ENCODE measurements at places on chromosomes 1 and 21.

DNA sequence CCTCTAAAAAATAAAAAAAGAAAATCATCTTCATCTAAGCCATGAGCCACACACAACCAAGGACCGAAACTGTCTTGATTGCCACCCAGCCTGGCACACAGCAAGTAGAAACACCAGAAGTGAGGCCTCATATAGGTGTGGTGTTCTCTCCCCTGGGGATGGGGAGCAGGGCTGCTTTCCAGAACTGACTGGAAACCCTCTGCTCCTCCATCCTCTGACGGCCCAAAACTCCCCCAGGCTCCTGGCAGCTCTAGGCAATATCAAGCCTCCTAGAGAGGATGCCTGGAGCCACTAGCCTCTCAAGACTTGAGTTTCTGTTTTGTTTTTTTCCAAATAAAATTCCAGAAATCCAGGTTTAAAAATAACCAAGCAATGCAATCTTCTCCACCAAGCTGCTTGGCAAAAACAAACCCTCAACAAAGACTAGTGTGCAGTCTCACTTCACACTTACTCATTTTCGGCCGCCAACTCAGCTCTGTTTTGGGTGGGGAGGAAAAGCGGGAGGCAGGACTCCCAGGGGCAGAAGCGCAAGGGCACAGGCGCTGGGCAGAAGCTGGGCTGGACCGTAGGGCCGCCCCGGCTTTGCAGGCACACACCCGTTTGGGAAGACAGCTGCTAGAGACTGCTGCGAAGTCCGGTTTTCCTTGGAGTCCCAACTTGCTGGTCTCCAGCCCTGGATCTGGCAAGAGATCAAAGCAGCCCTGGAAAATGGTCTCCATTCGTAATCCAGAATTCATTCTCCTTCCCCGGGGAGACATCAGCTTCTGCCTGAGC, 78.2 kb upstream of the CAPZB start:
- no peak for DNase-seq

DNA sequence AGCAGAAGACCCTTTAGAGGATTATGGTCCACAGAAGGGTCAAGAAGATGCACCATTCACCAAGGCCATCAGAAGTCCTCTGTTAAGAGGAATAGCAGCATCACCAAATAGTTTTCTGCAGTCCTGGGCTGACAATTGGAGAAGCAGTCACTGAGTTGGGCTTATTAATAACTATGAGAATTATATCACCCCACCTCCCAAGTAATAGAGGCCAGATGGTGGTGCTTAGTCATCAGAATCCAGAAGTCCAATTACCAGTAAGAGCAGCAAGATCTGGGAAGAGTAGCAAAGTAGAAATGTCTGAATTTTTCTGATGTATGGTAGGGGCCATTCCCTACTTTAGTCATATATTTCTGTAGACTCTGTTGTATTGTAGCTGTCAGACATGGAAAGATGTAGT, 6.1 kb upstream of the PSMA5 start:
- no peak for DNase-seq

- no peak for DNase-seq
Observed at GRCh38 chr21:33219300-33219699, 10.4 kb upstream of the IFNAR2 start.

GRCh38 chr1:101314244-101314643, 77.4 kb downstream of the S1PR1 start:
- no peak for DNase-seq

DNA sequence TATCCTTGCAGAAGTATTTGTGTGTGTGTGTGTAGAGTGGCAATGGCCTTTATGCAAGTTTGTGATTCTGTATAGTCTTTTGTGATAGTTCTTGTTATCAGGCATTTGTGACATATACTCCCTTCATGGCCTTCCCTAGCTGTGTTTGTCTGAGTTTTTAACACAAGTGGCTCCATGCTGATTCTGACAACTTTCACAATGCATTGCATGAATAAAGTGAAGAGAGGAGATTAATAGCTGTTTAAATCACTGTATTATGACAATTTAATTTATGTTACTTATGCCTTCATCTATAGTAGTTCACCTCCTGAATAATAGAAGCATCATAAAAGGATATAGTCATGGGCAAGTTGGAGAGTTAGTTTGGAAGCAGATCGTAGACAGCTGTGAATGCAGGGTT, 17.2 kb upstream of the MCOLN3 start:
- DNase-seq: no peak

GRCh38 chr1:183319606-183320005, 98.6 kb downstream of the NMNAT2 start:
- no peak for DNase-seq

GRCh38 chr1:94961988-94962387, 35.1 kb upstream of the CNN3 start:
- DNase-seq: no peak
